Ammon's horn (tissue), 1 donor: ENCODE measurements at places on chromosomes 6 and 20.
A peak's percentile ranks its signal among the peaks of the same experiment; 100 is the strongest.

DNA sequence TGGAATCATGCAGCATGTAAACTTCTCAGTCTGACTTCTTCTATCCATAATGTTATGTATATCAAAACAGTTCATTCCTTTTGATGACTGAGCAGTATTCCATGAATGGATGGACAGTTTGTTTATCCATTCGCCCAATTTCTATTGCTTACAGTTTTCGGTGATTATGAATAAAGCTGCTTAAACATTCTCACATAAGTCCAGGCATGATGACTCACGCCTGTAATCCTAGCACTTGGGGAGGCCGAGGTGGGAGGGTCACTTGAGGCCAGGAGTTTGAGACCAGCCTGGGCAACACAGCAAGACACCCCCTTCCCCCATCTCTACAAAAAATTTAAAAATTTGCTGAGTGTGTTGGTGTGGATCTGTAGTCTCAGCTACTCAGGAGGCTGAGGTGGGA is 22.9 kb upstream of the HMGA1 start:
- no peak for DNase-seq

- peak; percentile 10 for DNase-seq
These were observed 3.8 kb upstream of the LPA start for GRCh38 chr6:160667639-160668481.

DNA sequence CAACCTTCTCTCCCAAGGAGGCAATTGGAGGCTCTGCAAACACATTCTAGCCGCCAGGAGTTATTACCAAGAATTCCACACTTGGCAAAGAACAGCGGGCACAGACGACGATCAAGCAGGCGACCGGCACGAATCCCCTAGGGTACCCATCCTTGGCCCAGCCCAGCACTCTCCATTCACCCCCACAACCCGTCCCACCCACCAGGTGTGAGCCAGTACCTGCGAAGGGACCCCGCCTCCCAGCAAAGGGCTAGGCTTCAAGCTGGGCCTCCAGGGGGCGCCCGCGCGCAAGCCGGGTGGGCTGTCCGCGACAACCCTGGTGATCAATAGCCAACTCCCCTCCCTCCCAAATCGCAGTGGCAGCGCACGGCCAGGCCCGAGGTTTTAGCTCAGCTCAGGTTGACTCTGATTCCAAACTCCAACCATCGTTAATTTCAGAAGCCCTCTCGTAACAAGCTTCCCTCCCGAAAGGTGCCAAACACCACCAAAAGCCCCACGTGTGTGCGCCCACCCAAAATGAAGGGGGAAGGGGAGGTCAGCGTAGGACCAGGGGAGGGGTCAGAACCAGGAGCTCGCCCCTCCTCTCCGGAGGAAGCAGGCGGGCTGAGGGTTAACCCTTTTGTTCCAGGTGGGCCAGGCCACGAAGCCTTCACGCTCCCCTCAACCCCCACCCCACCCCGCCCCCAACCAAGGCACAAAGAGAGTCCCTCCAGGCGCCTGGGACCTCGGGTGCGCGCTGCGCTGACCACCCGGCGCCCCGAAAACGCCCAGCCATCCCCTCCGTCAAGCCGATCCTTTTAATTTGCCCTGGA is 2.1 kb downstream of the SALL4 start:
- DNase-seq: peak; percentile 36

DNA sequence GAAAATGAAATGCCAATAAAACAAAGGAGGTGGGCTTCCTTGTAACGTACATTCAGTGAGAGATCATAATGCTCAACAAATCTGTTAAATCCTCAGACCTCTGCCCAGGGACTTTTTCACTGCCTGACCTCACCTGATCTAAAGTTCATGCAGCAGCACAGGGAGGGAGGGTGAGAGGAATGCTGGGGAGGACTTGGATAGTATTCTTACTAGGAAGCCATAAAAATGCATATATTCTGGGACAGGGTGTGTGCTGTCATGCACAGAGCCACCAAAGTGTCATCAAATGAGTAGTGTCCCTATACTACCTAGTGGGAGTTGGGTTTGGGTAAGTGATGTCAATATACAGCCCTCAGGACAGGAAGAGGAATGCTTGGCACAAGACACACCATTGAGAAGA is 32.6 kb downstream of the CLIC5 start:
- DNase-seq: no peak

DNA sequence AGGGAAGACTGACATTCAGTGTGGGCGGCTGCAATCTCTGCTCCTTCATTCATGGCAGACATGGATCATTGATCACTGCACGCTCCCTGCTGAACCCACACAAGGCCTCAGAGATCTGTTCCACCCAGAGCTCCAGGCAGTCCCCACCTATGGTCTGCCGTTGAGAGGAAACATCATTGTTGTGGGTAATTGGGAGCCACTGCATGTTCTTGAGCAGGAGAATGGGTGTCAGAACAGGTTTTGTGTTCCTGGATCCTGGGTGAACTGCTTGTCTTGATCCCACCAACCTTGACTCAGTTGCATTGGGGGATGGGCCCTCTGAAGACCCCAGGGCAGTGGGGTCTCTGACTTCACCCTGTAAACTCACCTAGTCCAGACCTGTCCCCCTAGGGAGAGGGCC is 23.1 kb upstream of the CCDC167 start:
- DNase-seq: no peak

- no peak for DNase-seq
These were observed 84.6 kb downstream of the TRDN start for GRCh38 chr6:123551939-123552707.

- no peak for DNase-seq
These were observed 12.0 kb upstream of the SLC17A3 start for GRCh38 chr6:25886066-25886465.

DNA sequence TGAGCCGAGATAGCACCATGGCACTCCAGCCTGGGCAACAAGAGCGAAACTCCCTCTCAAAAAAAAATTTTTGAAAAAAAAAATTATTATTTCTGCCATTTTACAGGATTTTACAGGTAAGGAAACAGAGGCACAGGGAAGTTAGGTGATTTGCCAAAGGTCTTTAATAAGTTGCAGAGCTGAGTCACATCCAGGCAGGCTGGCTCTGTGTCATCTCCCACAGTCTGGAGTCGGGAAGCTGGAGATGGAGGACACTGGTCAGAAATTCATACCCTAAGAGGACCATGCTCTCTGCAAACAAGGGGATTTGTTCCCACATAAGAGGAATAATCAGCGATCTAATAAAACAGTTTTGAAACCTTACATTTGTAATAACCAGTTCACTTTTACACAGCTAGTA is 24.1 kb downstream of the HECA start:
- no peak for DNase-seq

DNA sequence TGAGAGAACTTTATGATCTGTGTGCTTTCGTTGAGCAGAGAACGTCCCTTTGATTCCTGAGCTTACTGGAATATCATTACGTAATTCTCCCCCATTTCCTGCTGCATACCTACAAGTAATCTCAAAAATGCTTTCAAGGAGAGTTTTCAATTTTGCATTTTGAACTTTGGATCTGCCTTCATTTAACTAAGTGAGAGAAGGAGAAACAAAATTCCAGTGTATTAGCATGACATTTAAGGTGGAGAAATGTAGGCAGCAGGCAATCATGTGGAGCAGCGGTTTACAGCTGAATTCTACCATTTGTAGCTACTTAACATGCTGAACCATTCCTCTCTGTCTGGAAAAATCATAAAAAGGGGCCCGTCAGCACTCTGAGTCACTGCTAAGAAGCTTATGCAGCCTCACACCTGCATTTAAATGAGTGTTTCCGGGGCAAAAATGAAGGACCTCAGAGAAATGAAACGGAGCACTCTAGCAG is 451.5 kb downstream of the PLCB1 start:
- no peak for DNase-seq

DNA sequence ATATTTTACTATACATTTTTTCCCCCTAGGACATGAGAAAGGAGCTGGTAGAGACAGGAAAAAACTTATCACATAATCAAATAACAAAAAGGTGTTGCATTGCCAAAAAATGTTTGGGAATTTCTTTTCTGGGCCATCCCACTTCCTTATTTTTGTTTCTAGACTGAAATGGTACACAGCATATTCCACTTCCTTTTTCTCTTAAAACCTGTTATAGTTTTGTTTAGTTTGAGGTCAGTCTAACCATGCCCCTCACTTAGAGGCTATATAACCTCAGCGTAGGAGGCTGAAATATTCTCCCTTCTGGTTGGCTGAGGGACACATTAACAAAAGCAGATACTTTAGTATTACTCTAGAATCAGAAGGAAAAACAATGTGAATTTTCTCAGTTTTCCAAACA is 323.9 kb downstream of the GJA1 start:
- DNase-seq: no peak

GRCh38 chr6:80921861-80922460 is 815.5 kb downstream of the BCKDHB start:
- DNase-seq: no peak

DNA sequence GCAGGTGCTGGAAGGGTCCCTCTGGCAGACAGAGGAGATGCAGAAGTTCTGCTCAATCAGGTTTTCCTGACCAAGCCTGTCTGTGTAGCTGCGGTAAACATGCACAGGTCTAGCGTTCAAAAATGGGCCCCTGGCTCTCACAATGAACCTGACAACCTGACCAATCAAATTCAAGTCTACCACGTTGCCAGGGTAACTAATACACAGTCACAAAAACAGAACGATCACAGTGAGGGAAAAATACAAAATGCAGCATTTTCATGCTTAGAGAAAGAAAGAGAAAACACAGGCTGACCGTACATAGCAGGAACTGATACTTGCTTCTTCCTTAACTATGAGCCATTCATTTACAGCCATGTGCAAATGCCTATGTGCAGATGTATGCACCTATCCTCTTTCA is 353.1 kb upstream of the TSHZ2 start:
- peak; percentile 47 for DNase-seq
